ENCODE measurements at places on chromosomes 1 and 21.
A peak's percentile ranks its signal among the peaks of the same experiment; 100 is the strongest.

DNA sequence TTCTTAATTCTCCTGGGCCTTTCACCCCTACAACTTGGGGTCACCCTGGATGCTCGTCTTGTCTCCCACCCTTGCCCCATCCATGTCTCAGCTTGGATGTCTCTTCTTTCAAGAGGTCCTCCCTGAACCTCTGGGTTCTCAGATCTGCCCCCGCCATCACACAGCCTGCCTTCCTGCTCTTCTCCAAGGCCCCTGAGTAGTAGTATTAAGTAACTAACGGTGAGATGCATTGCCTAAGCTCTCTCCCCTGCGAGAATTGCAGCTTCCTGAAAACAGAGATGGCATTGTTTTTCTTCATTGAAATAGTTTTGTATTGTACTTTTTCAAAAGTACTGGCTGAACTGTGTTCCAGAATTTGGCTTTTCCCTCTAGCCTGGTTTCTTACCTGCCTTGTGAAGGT is 16.0 kb downstream of the MIIP start:
- DNase-seq = no peak

DNA sequence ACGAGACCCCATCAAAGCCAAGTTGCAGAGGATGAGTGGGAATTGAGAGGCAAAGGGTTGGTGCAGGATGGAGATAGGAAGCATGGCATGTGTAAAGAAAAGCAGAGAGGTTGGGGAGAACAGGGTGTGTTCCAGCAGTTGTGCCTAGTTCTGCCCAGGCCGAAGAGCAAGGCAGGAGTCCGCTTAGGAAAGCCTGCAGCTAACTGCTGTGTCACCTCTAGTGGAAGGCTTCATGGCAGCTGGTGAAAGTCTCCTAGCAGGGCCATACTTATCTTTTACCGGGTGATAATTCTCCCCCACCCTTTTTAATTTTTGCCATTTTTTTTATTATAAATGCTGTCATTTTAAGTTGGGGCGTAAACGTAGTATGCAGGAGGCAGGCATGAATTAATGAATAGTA is 93.6 kb downstream of the NFIA start:
- DNase-seq = no peak

GRCh38 chr1:14778898-14779865 is 180.7 kb downstream of the KAZN start:
- no peak for DNase-seq

- DNase-seq = no peak
Observed at GRCh38 chr1:199809311-199809710, 218.2 kb upstream of the NR5A2 start.

- no peak for DNase-seq
Observed at GRCh38 chr1:204842892-204843291, 27.8 kb upstream of the NFASC start.

GRCh38 chr1:61125895-61126294 is 43.5 kb downstream of the NFIA start:
- no peak for DNase-seq

GRCh38 chr1:167645140-167645541 is 15.1 kb downstream of the RCSD1 start:
- DNase-seq = no peak

GRCh38 chr1:14782741-14783591 is 184.5 kb downstream of the KAZN start:
- DNase-seq = no peak

DNA sequence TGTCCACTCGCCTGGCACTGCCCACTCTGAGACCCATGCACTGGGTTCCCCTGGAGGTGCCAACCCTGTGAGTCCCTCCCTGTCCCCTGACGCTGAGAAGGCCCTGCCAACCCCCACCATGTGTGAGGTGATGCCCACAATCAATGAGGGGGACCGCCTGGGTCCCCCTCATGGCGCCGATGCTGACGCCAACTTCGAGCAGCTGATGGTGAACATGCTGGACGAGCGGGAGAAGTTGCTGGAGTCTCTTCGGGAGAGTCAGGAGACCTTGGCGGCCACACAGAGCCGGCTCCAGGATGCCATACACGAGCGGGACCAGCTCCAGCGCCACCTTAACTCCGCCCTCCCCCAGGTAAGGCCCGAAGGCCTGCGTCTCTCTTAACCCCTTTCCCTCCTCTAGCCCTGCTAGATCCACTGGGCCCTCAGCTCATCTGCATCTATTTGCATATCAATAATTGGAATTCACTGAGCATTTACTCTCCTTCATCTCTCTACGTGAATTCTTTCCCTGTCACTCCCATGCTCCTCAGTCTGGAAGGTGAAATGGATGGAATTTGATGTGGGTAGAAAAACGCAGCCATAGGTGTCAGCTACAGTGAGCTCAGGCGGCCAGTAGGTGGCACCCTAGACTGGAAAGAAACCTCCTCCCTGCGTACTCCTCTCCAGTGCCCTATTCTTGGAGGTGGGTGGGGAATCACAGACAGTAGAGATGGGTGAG is 12.8 kb downstream of the PPFIA4 start:
- peak; percentile 36 for DNase-seq

- no peak for DNase-seq
Observed at GRCh38 chr1:208047975-208048374, 137.1 kb upstream of the CD34 start.

DNA sequence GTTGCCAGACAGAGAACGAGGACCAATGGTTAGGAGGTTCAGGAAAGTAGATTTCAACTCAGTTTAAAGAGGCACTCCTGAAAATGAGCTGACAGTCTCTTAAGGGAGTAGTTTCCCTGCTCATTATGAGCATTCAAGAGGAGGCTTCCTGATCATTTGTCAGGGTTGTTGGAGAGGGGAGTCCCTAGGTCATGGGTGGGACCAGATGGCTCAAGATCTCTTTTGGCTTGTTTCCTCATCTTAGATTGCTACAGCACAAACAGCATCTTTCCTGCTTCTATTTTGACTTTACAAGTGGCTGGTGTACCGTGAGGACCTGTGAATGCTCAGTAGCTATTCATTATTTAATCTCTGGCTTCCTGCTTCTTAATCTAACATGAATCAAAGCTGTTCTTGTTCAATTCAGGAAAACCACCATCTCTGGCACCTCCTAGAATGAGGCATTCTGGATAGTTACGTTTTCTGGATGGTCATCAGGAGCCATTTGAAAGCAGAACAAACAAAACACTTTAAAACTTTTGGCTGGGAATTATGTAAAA is 47.6 kb downstream of the PEX14 start:
- no peak for DNase-seq

- no peak for DNase-seq
Observed at GRCh38 chr21:42850866-42851391, 28.4 kb downstream of the WDR4 start.

DNA sequence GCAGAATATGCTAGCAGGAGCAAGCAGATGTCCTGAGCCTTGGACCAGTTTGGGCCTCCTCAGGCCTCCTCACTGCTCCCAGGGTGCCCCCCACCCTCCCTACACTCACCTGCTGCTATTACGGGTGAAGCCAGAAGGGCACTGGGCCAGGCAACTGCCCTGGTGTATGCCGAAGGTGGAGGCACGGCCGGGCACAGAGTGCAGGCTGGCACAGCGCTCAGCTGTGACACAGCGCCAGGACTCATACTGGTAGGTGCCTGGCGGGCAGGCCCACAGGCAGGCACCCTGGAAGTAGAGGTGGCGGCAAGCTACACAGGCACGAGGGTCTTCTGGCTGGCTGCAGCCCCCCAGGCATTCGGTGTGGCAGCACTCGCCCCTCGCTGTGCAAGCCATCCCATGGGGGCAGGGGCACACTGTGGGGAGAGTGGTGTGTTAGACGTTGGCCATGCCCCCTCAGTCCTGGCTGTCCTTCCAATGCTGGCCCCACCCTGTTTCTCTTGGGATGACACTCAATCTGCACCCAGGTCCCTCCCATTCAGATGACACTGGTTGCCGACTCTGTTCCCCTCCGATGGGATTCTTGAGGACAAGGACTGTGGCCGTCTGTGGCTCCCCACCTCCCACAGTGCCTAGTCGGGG is 7.0 kb downstream of the INSRR start:
- no peak for DNase-seq

- no peak for DNase-seq
Observed at GRCh38 chr1:240790856-240791255, 178.9 kb upstream of the GREM2 start.

DNA sequence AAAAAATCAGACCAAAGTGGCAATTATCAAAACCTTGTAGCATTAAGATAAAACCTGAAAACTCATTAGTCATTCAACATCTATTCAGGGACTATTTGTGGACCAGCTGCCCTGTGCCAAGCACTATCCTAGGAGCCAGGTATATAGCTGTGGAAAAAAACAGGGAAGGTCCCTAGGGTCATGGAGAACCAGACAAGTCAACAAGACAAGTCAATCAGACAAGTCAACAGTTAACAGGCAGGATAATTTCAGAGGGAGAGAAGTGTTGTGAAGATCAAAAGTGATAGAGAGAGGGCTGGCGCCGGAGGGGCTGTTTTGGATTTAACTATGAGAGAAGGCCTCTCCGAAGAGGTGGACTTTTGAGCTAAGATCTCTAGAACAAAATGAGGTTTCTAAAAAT is 3.3 kb upstream of the ATP1A4 start:
- DNase-seq = no peak

DNA sequence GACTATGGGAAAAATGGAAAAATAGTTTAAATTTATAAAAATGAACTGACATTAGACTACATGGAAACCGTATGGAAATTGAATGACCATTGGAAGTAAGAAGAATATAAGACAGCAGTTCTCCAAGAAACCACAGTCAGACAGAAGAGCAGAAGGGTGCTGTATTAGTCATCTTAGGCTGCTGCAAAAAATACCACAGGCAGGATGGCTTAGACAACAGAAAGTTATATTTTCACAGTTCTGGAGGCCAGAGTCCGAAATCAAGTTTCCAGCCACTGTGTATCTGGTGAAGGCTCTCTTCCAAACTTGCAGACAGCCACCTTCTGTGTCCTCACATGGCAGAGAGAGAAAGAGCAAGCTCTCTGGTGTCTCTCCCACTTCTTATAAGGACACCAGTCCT is 175.2 kb downstream of the DSCAM start:
- DNase-seq = no peak

DNA sequence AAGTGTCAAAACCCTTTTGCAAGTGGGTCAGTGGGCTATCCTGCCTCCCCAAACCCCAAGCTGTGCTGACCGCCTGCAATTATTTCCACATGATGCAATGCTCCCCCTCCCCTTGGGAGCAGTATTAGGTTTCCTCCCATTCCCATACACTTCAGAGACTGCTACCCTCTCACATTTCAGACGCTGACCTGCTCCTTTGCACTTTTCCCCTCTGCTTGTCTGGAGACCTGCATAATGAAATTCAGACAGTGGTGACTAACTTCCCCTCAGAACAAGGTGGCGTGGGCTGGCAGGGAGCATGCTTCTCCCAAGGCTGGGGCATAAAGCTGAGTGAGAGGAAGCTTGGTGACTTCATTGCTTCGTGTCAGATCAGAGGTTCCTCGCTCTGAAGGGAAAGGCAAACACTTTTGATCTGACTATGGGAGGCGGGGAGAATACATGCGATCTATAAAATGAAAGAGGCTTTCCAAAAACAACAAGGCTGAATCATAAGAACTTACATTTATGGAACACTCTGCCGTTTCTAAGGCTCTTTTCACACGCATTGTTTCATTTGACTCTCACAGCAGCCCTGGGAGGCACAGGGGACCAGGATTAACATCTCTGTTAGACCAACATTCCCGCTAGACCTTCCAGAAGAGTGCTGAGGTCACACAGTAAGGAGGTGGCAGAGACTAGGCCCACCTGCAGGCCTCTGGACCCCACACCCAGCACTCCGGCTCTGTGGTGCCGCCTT is 27.5 kb upstream of the ROR1 start:
- no peak for DNase-seq

GRCh38 chr1:173337126-173337525 is 130.0 kb upstream of the TNFSF4 start:
- no peak for DNase-seq

GRCh38 chr1:89910780-89911179 is 84.1 kb upstream of the ZNF326 start:
- no peak for DNase-seq

DNA sequence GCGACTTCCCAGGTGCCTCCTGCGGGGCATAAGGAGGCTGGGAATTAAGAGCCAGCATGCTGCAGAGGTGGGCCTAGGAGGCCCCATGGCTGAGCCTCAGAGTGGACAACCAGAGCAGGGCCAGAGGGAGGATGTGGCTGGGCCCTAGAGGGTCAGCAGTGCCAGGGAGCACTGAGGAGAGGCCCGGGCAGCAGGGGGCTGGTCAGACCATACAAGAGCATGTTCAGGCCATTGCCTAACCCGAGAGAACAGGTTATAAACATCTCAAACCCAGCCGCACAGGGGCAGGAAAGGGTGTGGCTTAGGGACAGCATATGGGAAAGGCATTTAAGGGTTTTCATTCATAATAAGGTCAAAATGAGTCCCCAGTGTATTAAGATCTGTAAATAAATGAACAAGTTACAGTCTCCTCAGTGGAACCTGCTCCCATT is 51.1 kb downstream of the IER5 start:
- no peak for DNase-seq

DNA sequence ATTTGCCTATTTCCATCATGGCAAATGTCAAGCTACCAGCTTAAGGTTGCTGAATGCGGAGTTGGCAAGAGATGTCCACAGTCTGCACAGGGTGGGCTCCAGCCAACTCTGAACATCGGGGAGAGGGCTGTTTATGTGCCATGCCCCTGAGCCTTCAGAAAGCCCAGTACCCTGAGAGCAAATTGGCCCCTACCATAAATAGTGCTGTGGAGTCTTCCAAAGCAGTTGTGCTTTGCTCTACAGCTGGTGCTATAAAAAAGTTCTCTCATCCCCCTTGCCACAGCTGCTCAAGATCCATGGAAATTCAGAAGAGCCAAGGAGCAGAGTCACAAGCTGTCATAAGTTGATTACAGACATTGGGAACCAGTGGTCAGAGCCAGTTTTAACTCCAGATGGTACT is 85.6 kb upstream of the CLDN14 start:
- DNase-seq = no peak

DNA sequence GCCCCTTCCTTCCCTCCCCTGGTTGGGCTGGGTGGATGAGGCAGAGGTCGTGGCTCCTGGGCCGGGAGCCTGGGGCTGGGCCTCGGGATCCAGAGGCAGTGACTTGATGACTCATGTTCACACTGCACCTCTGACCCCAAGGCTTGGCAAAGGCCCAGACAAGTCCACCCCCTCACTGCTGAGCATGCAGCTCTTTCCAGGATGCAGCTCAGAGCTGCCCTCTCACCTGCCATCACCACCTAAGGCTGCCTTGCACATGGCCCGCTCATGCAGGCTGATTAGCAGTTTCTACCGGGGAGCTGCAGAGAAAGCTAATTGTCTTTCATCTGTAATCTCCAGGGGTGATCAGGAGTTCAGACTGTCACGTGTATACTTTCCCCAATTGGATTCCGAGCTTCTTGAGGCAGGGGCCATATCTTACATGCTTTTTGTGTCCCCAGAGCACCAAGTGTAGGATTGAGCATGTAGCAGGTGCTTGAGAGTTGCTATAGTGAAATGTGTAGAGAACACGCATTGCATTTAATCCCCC is 62.1 kb downstream of the LRRN2 start:
- DNase-seq = no peak

DNA sequence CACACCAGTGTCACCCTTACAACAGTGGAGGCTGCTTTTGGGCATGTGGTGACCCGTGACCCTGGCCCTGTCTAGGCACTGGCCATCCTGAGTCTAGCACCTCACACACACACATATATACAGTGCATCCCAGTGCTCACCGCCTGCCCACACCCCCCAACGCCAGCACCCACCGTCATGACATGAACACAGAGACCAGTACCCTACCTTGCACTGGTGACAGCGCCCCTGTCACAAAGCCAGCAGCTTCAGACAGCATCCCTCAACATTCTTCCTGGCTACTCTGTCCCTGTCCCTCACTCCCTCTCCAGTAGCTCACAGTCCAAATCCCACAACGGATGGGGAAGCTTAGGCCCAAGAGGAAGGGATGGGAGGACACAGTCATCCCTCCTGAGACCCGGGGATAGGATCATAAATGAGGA is 27.1 kb downstream of the AHDC1 start:
- no peak for DNase-seq

GRCh38 chr1:152953761-152954160 is 6.8 kb downstream of the SPRR5 start:
- DNase-seq = no peak
